ENCODE measurements at places on chromosomes 2 and 18. TPM values are rescaled to one million over a fixed set of nuclear protein-coding genes. Genes with fewer than 3 reads are reported as not detected.

DNA sequence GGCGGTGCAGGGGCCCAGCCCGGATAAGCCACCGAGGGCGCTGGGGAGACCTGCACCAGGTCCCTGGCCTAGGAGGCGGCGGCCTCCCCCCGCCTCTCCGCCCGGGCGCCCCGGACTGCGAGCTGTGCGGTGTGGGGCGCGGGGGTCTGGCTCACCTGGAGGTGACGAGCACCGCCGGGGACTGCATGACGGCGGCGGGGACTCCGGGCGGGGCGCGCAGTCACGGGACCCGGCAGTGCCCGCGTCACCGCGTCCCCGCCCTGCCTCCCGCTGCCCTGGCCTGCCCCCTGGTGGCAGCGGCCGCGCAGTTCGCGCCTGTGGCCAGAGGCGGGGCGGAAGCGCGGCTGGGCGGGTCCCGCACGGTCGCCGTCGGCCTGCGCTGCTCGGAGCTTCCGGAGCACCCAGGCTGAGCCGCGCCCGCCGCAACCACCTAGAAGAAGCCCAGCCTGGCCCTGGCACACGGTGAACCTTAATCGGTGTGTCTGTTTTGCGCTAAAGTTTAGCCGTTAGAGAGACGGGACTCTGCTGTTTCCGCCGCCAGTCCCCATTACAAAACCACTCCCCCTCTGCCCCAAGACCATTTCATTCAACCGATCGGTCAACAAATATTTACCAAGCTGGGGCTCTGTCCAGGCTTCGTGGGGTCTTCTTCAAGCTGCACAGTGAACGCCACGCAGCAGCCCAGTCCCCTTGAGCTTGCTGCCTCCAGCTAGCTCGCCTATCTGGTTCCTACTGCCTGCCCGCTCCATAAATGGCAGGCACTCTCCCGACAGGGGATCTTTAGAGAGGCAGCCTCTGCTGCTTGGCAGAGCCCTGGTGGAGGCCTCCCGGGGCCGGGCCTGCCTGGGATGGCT lies at the start of gene HS1BP3:
Gene HS1BP3 (minus strand): TSS at position 222 of the 854 bp plus-strand sequence. CDS start 35 bp downstream, at position 187.
- DNase-seq = peak; percentile 100

DNA sequence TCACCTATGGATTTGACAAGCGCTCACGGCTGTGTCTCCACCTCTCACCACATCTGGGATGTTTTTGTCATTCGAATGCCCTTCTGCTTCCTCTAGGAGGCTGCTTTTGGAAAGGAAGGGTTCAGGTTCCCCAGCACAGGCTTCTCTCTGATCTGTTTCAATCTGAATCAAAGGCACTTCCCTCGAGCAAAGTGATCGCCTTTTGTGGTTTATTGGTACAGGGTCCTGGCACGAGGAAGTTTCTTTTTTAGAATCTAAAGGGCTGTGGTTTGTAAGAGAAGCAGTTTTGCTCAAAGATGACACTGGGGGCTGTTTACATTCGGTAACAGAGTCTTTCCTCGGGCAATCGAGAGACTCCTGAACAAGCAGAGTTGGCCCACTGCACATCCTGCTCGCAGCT lies 145.0 kb downstream of the DAW1 start:
- no peak for DNase-seq

GRCh38 chr2:199348871-199349270 lies 108.9 kb downstream of the SATB2 start:
- DNase-seq = no peak

The PSMD14 gene
- polyA plus RNA-seq = 50.4 TPM

GRCh38 chr2:165610591-165611029 lies 141.1 kb downstream of the CSRNP3 start:
- DNase-seq = no peak

The CIB4 gene
- polyA plus RNA-seq = not detected

The CCDC74A gene
- polyA plus RNA-seq = 21.3 TPM

The C2orf69 gene
- polyA plus RNA-seq = 2.2 TPM

GRCh38 chr2:133571249-133571648 lies 3.0 kb upstream of the NCKAP5 start:
- no peak for DNase-seq

DNA sequence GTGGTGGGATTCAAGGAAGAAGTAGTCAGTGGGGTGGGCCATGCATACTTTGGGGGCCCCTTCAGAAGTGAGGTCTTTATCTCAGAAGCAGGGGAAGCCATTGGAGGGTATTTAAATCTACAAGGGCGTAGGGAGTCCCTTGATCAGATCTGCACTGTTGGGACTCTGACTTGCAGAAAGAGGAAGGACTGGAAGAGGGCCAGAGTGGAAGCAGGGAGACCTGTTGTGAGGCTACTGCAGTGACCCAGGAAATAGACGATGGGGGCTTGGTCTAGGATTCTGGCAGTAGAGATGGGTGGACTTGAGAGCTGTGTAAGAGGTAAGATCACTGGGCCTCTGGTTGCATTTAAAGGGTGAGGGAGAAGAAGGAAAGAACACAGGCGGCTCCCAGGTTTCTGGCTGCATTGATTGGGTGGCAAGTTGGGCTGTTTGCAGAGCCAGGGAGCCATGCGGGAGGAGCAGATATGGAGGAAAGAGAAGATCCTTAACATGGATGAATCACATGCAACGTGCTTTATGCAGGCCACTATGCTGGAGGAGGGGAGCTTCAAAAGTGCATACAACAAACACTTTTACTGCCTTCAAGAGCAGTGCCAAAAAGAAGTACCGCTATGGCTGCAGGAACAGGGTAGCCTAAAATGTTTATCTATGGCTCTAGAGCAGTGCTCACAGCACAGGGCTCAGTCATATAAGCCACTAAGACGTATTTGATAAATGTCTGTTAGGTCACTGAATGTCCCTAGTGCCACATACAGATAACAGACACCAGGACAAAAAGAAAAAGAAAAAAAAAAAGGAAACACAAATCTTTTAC lies 2.3 kb downstream of the SFXN5 start:
- DNase-seq = no peak

DNA sequence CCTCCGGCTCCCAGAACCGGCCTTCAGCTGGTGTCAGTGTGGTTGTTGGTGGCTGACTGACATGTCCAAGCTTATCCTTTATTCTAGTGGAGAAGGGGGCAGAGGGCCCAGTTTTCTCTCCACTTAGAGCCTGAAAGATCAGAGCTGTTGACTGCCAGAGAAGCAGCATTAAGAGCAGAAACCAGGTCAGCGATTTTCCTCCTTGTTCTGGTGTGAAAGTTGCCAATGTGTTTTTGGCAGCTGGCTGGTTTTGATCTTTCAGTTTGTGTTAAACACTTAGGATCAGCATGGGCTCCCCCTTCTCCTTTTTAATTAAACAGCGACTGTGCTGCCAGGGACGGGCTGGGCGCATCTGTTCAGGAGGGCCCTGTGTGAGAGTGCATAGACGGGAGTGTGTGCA lies 100.9 kb downstream of the ASAP2 start:
- no peak for DNase-seq

The SPDYA gene
- polyA plus RNA-seq = not detected

Data from SK-N-SH (cell line).